Aorta (tissue), 5 donors: ENCODE measurements at places on chromosomes 13 and 19. TPM values are rescaled to one million over a fixed set of nuclear protein-coding genes. Genes with fewer than 3 reads are reported as not detected.

CD70 gene
- 0.42 TPM for total RNA-seq

BLVRB gene
- 77.1 TPM for total RNA-seq

ZIK1 gene
- total RNA-seq, result 3.5 TPM

ZNF724 gene
- 2.6 TPM for total RNA-seq

ZNF296 gene
- total RNA-seq, result 0.19 TPM

DKKL1 gene
- total RNA-seq, result not detected

SPACA4 gene
- not detected for total RNA-seq

ANKRD27 gene
- total RNA-seq, result 30.9 TPM

DNA sequence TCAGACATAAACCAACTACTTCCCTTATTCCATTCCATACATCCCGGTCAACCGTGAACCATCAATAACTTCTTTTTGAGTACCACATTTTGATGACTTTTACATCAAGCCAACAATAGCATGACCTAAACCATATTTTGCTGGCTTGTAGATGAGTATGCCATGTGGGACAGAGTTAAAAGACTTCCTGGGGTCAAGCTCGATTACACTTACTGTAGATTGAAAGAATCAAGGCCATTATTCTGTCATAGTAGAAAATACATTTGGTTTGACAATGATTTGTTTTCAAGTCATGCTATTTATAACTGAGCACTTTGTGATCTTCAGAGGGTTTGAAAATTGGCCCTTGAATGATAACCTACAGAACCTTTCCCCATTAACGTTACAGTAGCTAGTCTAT lies 1086.9 kb upstream of the PCDH20 start:
- DNase-seq, result no peak

DNA sequence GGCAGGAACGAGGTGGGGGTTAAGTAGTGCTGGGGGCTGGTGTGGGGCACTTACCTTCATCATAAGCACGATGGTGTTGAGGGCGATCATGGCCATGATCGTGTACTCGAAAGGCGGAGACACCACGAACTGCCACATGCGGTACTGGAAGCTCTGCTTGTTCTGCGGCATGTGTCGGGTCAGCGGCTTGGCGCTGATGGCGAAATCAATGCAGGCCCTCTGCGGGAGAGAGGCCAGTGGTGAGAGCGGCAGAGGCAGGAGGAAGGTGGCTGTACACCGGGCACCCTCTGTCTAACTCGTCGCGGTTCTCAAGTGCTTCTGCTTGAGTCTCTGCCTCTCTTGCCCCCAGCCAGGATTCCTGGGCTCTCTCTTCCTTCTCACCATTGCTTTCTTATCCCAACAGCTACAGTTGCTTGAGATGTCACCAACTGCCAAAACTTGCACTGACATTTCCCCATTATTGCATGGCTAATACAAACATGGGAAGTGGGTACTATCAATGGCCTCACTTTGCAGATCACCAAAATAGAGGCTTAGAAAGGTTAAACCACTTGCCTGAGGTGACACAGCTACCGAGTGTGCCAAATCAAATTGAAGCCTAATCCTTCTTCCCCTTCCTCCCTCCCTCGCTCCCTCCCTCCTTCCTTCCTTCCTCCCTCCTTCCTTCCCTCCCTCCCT lies 105.0 kb downstream of the IER2 start:
- no peak for DNase-seq

GRCh38 chr13:76822698-76823267 lies 63.4 kb downstream of the KCTD12 start:
- no peak for DNase-seq

GRCh38 chr19:55230780-55231179 lies 2.2 kb upstream of the TMEM86B start:
- DNase-seq, result peak; percentile 17

- no peak for DNase-seq
Observed at GRCh38 chr13:38346764-38347163, 2.9 kb upstream of the UFM1 start.

DNA sequence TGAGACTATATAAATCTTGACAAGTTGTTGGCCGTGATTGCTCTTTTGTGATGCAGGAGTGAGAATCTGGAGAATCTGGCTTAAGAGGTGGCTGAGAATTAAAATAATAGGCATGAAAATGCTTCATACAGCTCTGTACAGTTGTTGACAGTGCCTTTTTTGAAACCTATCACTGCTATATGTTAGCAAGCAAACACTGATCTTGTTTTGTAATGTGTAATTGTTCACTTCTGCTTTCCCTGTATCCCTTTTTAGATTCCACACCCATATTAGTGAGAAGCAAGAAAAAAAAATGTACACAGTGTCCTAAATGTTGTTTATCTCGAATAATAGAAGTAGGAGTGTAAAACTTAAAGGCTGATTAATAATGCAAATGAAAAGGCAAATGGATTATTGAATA lies 31.1 kb downstream of the ITM2B start:
- DNase-seq, result no peak

DNA sequence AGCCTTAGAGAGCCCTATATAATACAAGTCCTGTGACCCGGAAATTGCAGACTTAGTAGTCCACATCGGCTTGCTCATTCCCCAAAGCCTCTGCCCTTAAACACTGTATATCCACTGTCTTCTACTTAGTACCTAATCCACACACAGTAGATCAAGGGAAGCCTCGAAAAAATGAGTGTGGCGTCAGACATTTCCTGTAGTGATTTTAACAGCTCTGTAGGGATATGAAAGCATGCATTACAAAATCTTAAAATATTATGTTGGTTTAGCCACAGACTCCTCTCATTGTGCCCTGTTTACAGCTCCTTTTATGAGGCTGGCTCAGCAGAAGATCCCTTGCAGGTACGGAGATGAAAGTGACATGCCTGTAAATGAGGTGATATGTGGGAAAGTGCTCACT lies 416.3 kb downstream of the LIG4 start:
- no peak for DNase-seq

- DNase-seq, result no peak
Observed at GRCh38 chr13:98916403-98916802, 61.5 kb downstream of the DOCK9 start.

DNA sequence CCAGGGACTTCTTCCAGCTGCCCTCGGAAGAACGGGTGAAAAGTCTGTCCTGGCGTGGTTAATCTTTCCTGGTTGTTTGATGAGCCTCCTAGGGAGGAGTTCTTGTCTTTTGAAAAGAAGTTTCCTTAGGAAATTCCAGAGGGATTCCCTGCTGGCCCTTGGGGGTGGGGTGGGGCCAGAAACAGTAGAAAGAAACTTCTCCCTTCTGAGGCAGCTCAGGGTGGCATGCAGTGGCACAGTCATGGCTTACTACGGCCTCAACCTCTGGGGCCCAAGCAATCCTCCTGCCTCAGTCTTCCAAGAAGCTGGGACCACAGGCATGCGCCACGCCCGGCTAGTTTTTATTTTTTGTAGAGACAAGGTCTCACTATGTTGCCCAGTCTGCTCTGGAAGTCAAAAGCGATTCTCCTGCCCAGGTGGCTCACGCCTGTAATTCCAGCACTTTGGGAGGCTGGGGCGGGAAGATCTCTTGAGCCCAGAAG lies 1.5 kb downstream of the ZNF101 start:
- no peak for DNase-seq

DNA sequence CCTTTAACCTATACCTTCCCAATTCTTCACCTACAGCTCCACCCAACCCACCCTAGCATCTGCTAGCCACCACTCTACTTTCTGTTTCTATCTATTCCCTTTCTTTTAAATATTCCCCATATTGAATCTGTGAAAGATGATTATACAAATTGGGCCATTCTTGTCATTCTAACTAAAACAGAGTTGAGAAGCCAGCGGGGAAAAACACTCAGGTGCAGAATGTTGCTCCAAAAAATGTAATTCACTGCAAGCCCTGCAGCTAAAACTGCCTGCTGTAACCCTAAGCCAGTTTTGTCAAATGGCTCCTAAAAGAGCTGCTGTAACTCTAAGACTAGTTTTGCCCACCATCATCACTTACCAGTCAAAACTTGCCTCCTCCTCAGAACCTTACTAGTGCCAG lies 1468.6 kb upstream of the MIR17HG start:
- no peak for DNase-seq

DNA sequence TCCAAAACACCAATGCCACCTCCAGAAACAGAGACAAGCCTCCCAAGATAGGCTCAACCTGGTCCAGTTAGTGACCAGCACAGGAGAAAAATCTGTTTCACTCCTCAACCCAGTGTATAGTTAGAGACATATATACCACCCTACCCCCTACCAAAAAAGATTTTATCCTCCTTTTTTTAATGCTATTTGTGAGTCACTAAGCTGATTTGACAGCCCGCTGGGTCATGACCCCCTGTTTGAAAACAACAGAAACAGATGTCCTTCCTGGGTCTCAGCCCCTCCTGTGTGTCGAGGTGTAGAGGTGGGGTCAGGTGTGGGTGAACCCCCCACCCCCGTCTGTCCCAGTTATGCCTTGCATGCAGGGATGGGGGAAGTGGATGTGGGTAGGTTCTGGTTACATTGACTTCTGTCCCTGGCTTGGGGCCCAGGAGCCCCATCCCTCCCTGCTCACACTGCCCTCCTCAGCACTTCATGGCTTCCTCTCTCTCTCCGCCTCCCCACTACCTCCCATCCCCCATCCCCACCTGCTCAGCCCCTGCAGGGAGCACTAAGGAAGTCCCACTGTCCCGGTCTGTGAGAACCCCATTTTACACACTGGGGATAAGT lies 14.0 kb upstream of the TOMM40 start:
- DNase-seq, result no peak

DNA sequence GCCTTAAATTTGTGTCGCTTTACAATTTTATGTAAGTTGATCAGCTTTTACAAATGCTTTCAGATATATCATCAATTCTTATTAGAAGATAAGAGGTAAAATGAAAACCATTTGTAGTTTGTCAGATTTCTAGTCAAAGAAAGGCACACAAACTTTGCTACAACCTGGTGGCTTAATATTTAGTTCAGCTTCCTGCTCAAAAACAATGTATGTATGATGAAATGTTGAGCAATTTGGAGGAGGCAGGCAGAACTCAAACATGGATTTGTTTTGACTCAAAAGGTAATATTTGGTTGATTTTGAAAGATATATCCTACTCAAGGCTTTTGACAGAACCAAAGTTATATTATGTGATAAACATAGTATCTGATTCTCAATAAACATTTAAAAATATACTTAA lies 24.2 kb downstream of the NEK5 start:
- no peak for DNase-seq

DNA sequence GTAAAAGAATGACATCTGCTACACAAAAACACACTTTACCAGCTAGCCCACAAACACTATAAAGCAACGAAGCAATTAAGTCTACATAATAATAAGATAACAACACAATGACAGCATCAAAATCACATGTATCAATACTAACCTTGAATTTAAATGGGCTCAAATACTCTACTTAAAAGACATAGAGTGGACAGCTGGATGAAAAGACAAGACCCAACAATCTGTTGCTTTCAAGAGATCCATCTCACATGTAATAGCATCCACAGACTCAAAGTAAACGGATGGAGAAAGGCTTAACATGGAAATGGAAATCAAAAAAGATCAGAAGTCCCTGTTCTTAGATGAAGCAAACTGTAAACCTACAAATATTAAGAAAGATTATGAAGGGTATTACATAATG lies 2175.9 kb downstream of the PCDH9 start:
- no peak for DNase-seq

- no peak for DNase-seq
Observed at GRCh38 chr13:25529425-25529824, 157.7 kb downstream of the ATP8A2 start.
